ENCODE measurements at places on chromosomes 1 and 21. TPM values are rescaled to one million over a fixed set of nuclear protein-coding genes. Genes with fewer than 3 reads are reported as not detected.

DNA sequence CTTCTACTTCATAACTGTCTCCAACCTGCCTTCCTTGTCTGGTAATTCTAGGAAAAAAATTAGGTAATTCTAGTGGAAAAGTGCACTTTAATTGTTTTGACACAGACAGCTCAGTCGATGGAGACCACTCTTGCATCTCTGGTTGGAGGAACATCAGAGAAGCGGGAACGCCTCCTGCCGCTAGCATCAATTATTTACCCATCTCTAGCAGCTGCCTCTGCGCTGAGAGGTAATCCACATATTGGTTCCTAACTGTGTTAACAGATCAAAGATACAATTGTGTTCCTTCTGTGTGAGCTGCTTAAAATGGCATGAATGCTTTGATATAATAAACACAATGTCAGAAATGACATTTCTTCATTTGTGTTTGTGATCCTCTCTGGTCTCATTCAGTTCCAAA is 33.3 kb downstream of the C2CD2 start:
- no peak for DNase-seq

DNA sequence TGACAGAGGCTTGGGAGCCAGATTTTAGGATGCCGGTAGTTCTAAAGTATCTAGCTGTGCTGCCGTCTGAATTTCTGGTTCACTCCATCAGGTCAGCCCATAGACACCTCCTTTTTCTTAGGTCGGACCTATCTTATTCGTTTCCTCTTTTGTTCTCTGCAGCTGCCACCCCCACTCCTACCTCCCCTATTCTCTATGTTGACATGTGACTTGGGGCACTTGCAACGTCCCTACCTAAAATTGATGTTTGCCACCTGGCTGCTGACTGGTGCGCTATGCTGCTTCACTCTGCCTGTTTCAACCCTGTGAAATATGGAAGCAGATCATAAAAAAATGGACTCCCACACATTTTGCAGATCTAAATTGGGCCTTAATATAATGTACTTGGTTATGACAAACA is 55.3 kb downstream of the PBX1 start:
- no peak for DNase-seq

DNA sequence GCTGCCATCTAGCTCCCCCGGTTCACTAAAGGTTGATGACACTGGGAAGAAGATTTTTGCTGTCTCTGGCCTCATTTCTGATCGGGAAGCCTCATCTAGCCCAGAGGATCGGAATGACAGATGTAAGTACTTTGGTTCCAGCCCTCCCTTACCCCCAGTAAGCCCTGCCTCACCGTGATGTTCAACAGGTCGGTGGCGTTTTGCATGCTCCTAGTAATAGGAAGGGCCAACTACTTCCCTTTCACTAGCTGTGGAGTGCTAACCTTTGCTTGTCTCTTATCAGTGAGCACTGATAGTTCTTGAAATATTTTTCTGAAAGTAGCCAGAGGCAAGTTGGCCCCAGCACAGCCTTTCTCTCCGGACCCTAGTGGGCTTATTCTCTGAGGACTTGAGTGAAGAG is 7.5 kb downstream of the RNF220 start:
- no peak for DNase-seq

GRCh38 chr1:183967914-183968313 is 69.6 kb downstream of the COLGALT2 start:
- no peak for DNase-seq

GRCh38 chr1:221868593-221869303 is 126.9 kb upstream of the DUSP10 start:
- DNase-seq, result peak; percentile 25

TBX15 gene
- not detected for total RNA-seq

DNA sequence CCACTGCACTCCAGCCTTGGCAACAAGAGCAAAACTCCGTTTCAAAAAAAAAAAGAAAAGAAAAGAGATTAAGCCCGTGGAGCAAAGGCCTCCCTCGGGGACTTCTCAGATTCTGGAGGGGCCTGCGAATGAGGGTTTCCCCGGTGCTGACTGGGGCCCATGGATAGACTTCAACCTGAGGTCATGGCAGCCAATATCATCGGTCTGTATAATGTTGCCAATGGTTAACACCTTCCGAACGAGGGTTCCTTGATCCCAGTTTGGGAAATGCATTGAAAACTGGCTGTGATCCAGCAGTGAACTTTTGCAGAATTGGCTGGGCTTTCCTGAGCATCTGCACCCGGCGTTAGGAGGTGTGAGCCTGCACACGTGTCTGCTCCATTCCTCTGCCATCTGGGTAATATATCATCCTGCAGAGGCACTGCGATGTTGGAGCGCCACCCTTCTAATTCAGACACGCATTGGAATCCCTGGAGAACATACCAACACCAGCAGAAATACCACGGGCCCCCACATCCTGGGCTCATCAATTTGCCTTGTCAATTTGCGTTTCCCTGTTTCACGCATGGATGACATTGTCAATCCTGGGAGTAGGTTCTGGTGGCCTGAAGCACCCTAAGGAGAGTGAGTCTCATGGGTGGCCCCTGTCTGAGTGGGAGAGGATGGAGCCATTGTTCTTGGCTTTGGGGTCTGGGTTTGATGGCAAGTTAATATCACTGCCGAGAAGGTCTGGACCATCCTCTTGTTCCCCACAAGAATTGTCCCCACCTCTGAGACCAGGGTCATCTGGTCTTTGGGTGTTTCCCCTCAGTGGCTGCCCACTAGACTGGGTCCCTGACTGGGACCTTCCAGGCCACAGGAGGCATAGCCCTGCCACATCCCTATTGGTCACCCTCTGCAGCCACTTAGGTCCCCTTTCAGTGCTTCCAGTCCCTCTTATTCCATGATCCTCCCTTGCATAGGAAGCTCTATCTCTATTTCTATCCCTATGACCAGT is 441.0 kb downstream of the PTPRU start:
- DNase-seq, result no peak

ZNF683 gene
- total RNA-seq, result not detected

- no peak for DNase-seq
Measured at GRCh38 chr1:54488779-54489626, 59.0 kb upstream of the ACOT11 start.

DNA sequence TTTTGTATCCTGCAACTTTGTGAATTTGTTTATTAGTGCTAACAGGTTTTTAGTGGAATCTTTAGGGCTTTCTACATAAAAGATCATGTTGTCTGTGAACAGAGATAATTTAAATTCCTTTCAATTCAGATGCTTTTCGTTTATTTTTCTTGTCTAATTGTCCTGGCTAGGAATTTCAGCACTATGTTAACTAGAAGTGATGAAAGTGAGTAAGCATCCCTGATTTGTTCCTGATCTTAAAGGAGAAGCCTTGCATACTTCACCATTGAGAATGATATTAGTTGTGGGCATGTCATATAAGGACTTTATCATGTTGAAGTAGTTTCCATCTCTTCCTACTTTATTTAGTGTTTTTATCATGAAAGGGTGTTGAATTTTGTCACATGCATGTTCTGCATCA is 23.6 kb upstream of the TRIM67 start:
- no peak for DNase-seq

DNA sequence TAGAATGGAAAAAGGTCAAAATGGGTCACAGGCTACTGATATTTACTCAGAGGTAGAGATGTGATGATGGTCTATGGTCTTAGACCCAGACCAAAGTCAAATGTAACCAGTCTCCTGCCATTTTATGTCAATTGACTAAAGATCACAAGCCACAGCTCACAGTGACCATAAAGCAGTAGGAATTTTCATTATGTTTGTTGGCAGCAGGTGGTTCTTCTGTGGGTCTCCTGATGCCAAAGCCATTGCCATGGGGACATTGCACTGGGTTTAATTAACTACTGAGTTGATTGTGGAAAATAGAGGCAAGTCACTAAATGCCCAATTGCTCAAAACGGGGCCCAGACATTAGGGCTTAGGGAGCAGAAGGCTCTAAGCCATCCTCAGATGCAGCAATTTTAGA is at the start of gene OR10K2:
Gene OR10K2 (minus strand): TSS at position 101 of the 400 bp plus-strand sequence. CDS start 5,371 bp downstream, outside the sequence.
- DNase-seq, result no peak

S100A12 gene
- not detected for total RNA-seq

DNA sequence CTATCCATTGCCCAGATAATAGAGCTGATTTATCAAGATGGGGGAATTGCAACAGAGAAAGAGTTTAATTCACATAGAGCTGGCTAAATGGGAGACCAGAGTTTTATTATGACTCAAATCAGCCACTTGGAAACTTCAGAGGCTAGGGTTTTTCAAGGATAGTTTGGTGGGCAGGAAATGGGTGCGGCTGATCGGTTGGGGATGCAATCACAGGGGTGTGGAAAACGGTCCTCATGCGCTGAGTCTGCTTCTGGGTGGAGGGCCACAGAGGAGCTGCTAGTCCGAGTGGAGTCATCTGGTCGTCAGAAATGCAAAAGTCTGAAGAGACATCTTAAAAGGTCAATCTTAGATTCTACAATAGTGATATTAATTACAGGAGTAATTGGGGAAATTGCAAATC is 32.0 kb upstream of the FAM89A start:
- no peak for DNase-seq
